ENCODE measurements at places on chromosomes 5 and 9. TPM values are rescaled to one million over a fixed set of nuclear protein-coding genes. Genes with fewer than 3 reads are reported as not detected.

DNA sequence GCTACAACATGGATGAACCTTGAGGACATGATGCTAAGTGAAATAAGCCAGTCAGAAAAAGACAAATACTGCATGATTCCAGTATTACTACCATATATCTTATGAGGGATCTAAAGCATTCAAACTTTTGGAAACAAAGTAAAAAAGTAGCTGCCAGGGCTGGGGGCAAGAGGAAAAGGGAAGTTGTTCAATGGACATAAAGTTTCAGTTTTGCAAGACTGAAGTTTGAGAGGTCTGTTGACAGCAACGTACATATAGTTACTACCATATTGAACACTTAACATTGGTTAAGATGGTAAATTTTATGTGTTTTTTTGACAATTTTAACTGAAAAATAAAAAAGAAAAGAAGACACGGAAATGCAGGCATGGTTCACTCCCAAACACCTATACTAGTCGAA is 77.6 kb downstream of the MAPKAP1 start:
- no peak for DNase-seq

The KCTD16 gene
- total RNA-seq, result 0.24 TPM

The SLC6A18 gene
- total RNA-seq, result not detected

- no peak for DNase-seq
Observed at GRCh38 chr5:34886392-34887119, 28.7 kb downstream of the RAD1 start.

The PRUNE2 gene
- 357 TPM for total RNA-seq

GRCh38 chr9:94164806-94165549 is 80.7 kb downstream of the PTPDC1 start:
- no peak for DNase-seq

The SLC25A2 gene
- total RNA-seq, result 1.00 TPM

DNA sequence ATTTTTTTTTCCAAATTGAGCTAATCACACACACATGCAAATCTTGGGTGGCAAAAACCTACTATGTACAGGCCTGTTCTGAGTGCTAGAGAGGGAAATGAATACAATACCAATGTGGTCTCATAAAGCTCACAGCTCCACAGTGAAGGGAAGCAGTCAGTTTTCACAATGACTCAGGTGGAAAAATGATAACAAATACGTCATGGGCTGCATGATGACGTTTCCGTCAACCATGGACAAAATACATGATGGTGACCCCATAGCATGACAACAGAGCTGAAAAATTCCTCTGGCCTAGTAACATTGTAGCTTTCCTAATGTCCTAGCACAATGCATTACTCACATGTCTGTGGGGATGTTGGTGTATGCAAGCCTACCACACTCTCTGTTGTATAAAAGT is 252.5 kb downstream of the TRIM32 start:
- no peak for DNase-seq

DNA sequence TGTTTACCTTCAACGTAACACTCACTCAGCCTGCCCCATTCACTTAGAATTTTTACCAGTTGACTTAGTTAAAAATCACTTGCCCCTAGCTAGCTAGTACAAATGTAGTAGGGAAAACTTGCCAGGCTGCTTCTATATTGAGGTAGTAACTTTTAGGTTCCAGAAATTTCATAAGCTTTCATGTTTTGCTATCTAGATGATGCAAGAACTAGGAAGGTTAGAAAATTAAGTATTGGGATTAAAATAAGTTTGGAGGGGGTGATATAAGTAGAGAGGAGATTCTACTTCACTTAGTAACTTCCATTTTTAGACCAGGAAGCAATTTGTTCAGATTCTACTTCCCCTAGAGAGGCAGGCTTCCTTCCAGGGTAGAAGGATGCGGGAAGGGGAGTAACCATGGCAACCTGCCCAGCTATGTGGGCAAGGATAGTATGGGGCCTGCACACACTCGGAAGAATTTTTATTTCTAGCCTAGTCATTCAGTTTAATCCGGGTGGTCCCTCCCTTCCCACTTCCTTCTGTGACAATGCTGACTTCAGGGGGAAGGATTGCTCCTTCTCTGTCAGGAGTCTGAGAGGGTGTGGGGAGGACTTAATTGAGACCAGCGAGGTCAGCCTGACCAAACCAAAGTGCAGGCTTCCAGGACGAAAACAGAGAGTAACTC is 4.2 kb downstream of the DAB2 start:
- peak; percentile 91 for DNase-seq

The COL23A1 gene
- 3.0 TPM for total RNA-seq

DNA sequence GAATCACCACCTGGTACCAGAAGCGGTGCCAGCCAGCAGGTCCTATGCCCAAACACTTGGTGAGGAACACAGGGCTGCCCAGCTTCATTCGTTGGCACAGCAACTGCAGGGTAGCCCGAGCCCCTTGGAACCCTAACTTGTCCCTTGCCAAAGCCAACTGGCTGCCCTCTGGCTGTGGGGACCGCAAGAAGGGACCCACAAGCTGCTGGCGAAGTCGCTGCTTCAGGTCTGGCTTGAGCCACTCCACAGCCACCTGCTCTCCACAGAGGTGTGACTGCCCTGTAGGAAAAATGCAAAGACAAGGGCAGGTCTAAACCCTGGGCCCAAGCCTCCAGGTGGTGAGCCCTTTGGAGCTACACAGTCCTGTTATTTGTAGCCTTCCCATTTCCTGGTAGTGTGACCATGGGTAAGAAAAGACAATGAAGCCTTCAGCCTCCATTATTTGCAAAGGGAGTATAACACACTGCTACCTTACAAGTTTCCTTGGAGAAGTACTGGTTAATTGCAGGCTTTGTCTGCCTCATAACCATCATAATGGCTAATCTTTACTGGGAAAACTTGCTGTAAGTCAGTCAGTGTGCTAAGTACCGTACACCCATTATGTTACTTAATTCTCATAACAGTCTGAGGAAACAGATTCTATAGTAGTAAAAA is 1.8 kb downstream of the DND1 start:
- DNase-seq, result no peak

- no peak for DNase-seq
Observed at GRCh38 chr9:91897201-91897600, 52.8 kb downstream of the ROR2 start.

The IL3 gene
- total RNA-seq, result not detected

GRCh38 chr9:133978899-133979272 is 13.2 kb downstream of the VAV2 start:
- no peak for DNase-seq

GRCh38 chr9:137611623-137612609 is 6.4 kb downstream of the ARRDC1 start:
- peak; percentile 83 for DNase-seq

GRCh38 chr5:146820987-146821386 is 57.6 kb downstream of the PPP2R2B start:
- DNase-seq, result no peak

The ESM1 gene
- not detected for total RNA-seq

The TAF1L gene
- not detected for total RNA-seq

The ALDH1A1 gene
- 185 TPM for total RNA-seq

GRCh38 chr9:133945314-133945975 is 46.7 kb downstream of the VAV2 start:
- DNase-seq, result peak; percentile 76

DNA sequence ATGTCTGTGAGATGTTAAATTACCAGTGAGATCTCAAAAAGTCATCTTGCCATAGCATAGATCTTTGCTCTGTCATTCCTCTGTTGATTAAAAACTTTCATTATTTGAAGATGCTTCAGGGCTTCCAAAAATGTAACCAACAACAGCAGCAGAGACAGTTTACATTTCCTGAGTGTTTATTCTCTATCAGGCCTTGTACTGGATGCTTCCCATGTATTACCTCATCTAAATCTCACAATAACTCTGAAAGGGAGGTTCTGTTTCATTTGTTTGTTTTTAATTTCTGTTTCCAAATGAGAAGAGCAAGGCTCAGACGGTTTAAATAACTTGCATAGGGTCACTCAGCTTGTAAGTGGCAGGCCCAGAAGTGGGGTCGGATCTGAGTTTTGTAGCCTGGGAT is 45.2 kb downstream of the MRRF start:
- DNase-seq, result no peak

The RNF183 gene
- not detected for total RNA-seq

The C9orf152 gene
- total RNA-seq, result not detected

- peak; percentile 68 for DNase-seq
Observed at GRCh38 chr9:114356792-114357191, 27.1 kb downstream of the ORM2 start.

The TTC33 gene
- total RNA-seq, result 18.2 TPM

- no peak for DNase-seq
Observed at GRCh38 chr9:91855196-91855595, 94.8 kb downstream of the ROR2 start.

The CENPP gene
- 4.5 TPM for total RNA-seq

The SLC23A1 gene
- total RNA-seq, result not detected

- no peak for DNase-seq
Observed at GRCh38 chr5:115022303-115022702, 147.4 kb downstream of the TRIM36 start.

The PCDHGB4 gene
- total RNA-seq, result 5.7 TPM

- DNase-seq, result no peak
Observed at GRCh38 chr5:8864053-8864452, 681.8 kb downstream of the SEMA5A start.

DNA sequence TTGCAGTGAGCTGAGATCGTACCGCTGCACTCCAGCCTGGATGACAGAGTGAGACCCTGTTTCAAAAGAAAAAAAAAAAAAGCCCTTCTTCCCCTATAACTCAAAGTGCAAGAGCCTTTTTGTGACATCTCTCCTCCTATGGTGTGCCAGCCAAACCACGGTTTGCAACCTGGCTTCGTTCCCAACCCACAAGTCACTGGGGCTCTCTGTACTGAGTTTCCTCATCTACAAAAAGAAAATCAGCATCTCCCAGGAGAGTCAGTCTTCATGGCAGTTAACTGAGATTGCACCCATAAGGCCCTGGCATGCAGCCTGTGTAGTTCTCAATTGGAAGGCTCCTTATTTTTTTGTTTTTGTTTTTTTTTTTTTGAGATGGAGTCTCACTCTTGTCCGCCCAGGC is 14.8 kb downstream of the ODF2 start:
- DNase-seq, result peak; percentile 82

The DOCK2 gene
- total RNA-seq, result 33.8 TPM

DNA sequence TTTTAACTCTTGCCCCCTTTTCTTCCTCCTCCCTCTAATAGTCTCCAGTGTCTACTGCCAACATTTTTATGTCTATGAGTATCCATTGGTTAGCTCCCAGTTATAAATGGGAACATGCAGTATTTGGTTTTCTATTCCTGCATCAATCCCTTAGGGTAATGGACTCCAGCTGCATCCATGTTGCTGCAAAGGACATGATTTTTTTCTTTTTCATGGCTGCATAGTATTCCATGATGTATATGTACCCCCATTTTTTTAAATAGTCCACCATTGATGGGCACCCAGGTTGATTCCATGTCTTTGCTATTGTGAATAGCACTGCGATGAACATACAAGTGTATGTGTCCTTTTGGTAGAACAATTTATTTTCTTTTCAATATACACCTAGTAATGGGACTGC is 993.7 kb downstream of the EFNA5 start:
- DNase-seq, result no peak

All from posterior vena cava (tissue), 2 donors.